GM12892 (cell line): ENCODE measurements at places on chromosomes 2 and 18.

DNA sequence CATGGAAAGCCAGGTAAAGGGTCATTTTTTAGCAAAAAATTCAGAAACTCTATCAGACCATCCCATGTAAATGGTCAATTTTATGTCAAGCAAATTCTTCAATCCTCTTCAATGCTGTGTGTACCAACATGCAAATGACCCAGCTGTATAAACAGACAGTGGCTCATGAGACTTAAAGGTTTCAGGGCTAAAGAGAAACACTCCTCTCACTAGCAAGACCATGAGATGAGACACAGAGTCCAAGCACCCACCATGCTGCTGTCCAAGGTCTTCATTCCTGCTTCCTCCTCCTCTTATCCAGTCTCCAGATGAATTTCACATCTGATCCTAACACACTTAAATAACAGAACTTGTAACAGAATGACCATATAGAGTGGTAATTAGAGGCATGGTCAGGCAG lies 30.8 kb upstream of the ONECUT2 start:
- DNase-seq, result no peak

- DNase-seq, result no peak
These were observed 15.6 kb upstream of the KLF11 start for GRCh38 chr2:10027660-10028330.

GRCh38 chr18:32284284-32284683 lies 94.4 kb downstream of the MEP1B start:
- DNase-seq, result no peak

GRCh38 chr2:137842430-137842829 lies 121.8 kb upstream of the HNMT start:
- DNase-seq, result no peak

GRCh38 chr18:46176001-46176400 lies 71.8 kb downstream of the HAUS1 start:
- no peak for DNase-seq

DNA sequence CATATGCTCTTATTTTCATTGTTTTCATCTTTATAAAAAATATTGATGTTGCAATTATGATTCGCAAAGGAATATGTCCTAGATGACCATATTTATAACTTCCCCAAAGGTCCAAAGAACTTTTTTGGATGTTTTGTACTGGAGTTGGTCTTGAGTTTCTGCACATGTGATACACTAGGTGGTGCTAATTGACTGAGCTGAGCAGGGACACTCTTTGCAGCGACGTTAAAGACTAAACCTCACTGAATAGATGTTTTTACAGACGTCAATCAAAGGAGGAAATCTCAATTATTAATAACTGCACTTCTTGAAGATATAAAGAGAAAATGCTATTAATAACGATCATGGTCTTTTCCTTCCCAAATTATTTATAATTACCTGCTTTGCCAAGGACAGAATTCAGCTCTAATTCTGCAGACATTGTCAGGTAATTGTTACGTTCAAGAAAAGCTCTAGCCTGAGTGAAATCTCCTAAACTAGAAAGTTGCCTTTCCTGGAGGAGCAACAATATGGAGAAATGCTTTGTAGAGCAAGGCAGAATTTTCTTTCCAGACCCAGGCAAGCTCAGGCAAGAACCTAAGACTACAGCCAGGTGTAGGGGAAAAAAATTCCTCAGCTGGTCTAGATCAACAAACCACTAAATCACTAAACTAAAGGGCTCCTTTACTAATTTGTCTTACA lies 119.3 kb upstream of the RBBP8 start:
- DNase-seq, result no peak

DNA sequence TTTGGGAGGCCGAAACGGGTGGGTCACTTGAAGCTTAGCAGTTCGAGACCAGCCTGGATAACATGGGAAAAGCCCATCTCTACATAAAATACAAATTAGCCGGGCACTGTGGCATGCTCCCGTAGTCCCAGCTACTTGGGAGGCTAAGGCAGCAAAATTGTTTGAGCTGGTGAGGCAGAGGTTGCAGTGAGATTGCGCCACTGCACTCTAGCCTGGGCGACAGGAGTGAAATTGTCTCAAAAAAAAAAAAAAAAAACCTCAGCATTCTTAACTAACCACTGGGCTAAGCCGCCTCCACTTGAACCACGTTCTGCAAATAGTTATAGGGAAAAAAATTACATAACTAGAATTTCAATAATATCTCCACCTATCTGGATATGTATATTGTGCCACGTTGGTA lies 2.3 kb downstream of the FOXI3 start:
- no peak for DNase-seq

- DNase-seq, result no peak
These were observed 300.5 kb downstream of the INSIG2 start for GRCh38 chr2:118388771-118389170.
